ENCODE measurements at places on chromosomes 7 and 10.

- no peak for DNase-seq
These were observed 51.2 kb upstream of the CARD11 start for GRCh38 chr7:3094701-3095445.

DNA sequence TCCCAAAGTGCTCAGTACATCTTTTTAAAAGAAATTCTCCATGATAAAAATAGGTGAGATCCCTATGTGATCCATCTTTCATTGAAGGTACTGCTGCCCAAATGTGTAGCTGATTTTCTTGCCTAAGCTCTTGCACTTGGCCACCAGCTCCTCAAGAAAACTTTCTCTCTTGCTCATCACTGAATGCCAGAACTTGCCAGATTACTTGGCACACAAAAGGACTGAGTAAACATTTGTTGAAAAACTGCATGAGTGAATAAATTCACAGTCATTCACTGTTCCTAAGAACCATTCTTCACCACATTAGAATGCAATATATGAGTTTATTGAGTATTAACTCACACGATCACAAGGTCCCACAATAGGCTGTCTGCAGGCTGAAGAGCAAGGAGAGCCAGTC is 99.9 kb downstream of the TRIL start:
- no peak for DNase-seq

GRCh38 chr10:74039561-74040145 is 41.7 kb downstream of the VCL start:
- no peak for DNase-seq

GRCh38 chr10:119135513-119135881 is 30.0 kb downstream of the SFXN4 start:
- DNase-seq = no peak

DNA sequence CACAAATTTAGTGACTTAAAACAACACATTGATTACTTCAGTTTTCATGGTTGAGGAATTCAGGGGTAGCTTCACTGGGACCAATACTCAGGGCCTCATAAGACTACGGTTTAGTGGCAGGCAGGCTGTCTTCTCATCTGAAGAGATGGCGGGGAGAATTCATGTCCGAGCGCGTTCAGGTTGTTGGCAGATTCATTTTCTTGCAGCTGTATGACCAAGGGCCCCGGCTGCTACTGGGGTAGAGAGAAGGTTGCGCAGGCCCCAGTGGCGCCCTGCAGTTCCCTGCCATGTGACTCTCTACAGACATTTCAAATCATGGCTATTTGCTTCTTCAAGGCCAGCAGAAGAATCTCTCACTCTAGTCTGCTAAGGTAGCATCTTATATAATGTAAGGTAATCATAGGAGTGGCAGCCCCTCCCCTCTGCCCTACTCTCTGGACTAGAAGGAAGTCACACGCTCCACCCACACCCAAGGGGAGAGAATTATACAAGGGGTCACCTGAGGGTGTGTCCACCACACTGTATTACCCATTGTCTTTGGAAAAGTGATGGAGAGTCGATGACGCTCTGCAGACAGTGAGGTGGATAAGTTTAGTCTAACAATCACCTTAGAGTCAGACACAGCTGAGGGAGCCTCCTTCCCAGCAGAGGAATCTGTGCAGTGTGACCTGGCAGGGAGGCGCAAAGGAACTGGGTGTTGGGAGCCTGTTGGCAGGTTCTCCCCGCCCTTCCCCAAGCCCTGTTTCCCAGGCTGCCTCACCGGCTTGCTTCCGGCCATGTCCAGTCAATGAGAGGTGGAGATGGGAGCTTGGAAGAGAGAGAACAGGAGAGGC is 35.7 kb upstream of the PLEKHA1 start:
- DNase-seq = no peak

GRCh38 chr10:45423976-45424499 is 50.0 kb downstream of the ALOX5 start:
- no peak for DNase-seq

- no peak for DNase-seq
These were observed 87.2 kb downstream of the NRF1 start for GRCh38 chr7:129698516-129699418.

GRCh38 chr7:40644454-40645188 is 509.8 kb downstream of the SUGCT start:
- no peak for DNase-seq

DNA sequence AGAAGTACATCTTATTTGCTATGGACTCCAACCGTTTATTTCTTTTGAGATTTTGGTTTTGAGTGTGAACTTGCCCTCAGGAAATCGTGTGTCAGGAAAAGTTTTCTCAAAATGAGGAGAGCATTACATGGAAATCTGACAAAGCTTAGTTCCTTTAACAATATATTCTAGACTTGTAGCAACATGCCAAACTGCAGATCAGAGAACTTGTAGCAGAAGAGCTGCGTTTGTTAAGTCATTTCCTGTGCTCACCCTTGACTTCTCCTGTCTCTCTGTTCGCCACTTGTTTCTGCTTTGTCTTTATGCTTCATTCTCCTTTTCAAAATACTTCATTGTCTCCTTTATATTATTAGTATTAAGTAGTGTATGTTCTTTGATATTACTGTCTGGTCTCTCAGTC is 116.6 kb upstream of the FOXP2 start:
- DNase-seq = no peak

DNA sequence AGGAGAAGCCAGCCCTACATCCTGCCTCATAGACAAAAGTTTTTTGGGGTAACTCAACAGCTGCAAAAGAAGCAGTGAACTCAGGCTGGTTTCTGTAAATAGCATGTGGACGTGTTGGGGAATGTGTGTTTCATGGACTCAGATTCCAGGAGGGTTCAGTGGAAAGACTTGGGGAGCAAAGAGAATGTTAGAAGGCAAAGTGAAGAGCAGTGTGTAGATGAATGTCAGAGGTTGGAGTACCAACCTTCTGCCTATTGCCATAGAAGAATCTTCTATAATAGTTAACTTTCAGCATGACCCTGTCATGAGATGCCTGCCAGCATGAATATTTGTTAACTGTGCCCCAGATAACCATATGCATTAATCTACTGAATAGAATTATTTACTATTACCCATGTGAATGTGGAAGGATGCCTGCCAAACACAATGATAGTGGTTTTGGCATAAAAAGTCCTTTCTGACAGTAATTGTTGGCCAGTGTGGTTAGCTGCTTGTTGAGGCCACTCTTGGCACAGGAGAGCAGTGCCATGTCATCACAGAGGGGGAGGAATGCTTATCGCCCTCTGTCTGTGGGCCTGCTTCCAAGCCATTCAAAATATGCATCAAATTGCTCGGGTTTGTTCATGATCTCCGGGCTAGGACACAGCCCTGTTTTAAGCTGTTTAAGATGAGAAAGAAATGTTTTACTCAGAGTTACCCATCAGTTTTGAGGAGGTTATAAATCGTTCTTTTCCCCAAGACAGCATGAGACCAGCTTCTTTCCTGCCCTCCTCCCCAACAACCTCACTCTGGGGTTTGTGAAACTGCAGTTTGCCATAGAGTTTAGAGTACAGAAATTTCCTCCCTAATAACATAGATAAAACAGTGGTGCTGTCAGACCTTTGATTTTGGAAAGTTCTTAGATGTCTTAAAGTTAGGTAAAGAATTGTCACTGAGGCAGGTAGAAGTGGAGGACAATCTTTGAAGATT is 165.3 kb downstream of the WNT2 start:
- DNase-seq = peak; percentile 88

DNA sequence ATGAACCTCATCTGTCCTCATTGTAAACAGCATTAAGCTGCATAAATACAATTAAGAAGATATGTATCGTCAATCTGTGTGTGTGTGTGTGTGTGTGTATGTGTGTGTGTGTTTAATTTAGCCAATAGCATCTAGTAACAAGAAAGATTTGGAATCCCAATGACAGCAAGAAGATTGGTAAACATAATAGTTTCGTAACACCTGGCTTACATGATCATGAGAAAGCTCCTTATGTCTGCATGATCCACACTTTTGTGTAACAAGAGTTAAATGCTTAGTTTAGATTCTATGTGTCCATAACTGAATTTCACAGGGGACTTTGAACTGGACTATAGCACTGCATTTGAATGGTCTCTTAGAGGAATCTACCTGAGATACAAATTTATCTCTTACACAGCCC is 191.0 kb upstream of the BET1 start:
- no peak for DNase-seq

GRCh38 chr7:35536396-35536826 is 158.5 kb downstream of the HERPUD2 start:
- no peak for DNase-seq

DNA sequence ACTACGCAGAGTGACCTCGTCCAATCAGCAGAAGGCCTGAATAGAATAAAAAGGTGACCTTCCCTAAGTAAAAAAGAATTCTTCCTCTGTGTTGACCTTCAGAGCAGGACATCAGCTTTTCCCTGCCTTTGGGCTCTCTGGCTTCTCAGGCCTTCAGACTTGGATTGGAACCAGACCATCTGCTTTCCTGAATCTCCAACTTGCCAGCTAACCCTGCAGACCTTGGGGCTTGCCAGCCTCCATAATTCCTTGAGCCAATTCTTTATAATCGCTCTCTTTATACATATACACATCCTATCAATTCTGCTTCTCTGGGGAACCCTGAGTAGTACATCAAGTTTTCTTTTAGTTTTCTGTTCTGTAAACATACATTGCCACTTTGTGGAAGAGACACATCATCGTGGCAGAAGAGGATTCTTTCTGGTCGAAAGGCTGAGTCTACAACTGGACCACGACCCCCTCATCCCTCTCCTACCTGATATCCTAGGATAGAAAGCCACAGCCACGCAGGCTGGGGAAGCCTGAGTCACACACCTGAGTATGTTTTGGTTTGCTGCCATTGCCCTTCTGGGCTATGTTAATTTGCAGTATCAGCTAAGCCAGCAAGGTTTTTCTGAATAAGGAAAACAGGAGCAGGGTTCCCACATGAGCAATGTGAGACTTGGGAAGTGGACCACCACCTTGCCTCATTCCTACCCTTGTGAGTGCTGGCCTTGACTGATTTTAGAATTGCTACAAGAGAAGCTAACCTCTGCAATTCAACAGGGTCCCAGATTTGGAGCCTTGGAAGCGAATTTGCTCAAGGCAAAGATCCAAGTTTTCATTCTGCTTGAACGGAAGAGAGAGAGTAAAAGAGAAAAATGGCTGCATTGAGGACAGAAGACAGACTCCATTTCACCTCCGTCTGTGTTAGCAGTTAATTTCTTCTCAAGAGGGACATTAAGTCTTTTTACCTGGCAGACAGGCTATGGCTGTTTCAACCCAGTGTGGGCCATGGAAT is 445.2 kb upstream of the FZD8 start:
- no peak for DNase-seq

- DNase-seq = no peak
These were observed 158.8 kb upstream of the SEMA3E start for GRCh38 chr7:83807774-83808173.

DNA sequence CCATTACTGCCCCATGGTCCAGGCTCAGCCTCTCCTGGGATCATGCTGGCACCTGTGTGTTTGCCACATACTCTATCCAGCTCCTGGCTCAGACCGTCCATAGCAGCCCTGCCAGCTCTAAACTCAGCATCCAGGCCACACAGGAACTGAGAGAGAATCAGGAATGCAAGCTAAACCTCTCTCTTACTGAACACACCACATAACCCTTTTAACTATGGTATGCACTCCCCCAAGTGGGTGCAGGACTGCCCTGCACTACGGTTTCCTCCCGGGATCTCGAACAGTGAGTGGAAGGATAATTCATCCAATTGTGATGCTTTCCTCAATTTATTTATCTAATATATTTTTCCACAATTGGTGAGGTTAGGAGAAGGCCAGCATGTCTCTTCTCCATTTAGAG is 17.1 kb upstream of the ZNF800 start:
- DNase-seq = no peak

DNA sequence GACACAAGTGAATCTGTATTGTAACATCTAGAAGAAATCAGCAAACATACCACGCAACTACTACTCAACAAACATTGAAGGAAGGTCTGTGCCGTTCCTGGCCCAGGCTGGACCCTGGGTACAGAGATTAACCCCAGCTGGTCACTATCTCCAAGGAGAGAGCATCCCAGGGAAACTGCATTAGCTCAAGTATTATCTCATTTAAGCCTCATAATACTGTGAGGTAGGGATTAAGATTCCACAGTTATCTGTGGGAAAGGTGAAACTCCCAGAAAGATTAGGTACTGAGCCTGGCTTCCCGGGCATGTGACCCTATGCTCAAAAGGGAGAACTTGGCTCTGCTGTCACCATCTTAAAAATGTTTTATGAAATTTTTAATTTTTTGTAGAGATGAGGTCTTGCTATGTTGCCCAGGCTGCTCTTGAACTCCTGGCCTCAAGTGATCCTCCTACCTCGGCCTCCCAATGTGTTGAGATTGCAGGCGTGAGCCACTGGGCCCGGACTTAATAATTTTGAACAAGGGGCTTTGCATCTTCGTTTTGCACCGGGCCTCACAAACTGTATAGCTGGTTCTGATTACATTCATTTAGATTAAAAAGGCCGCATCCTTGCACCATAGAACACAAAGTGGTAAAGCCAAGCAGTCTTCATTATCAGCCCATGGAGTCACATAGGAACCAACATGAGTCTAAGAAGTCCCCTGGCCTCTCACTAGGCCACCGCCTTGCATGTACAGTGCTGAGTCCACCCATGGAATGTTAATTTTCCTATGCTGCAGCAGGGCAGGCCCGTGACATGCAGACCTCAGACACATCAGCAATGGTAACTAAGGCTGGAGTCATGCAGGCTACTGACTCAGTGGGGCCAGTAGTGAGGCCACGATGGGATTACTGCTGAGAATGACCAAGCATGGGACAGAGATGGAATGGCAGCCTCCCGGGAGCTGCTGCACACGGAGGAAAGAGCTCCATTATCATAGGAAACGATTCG is 5.5 kb upstream of the CTBP2 start:
- no peak for DNase-seq

- no peak for DNase-seq
These were observed 32.8 kb downstream of the NOD1 start for GRCh38 chr7:30445770-30446169.

- no peak for DNase-seq
These were observed 4.2 kb upstream of the LIPA start for GRCh38 chr10:89255793-89256192.

DNA sequence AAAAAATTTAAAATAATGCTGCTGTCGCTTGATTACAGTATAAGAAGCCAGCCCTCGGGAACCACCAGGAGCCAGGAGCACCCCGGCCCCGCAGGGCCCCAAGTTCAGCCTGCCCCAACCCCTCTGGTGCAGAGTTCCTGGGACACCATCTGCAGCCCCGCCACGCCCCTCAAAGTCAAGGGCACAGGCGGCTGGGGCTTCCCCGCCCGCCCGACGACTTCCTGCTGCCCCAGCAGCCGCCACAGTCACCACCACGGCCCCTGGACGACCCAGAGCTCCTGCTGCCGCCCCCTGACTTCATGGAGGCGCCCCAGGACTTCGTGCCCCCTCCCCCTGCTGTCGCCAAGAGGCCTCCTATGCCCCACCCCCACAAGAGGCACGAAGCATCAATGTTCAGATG is 103.6 kb upstream of the PDSS1 start:
- no peak for DNase-seq

DNA sequence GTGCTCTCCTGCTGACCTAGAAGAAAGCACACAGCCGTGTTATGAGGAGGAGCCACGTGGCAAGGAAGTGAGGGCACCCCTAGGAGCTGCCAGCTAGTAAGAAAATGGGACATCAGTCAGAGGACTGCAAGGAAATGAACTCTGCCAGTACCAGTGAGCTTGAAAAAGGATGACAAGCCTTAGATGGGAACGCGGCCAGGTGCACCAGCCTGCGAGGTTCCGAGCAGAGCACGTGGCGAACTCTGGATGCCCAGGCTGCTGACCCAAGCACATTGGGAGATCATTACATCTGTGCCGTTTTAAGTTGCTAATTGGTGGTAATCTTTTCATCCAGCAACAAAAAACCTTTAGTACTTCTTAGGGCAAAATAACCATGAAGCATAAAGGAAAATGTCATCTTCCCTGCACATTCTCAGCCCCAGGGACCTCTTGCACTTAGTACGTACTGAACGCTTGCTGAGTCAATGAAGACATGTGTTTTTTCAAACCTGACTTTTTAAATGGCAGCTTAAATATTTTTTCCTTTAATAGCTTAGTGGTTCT is 69.4 kb downstream of the AMZ1 start:
- no peak for DNase-seq

Data from brain microvascular endothelial cell (primary cell).